BJ (cell line): ENCODE measurements at places on chromosomes 1 and 21. TPM values are rescaled to one million over a fixed set of nuclear protein-coding genes. Genes with fewer than 3 reads are reported as not detected.

GRCh38 chr21:29194847-29195246, 64.4 kb downstream of the MAP3K7CL start:
- no peak for DNase-seq

DNA sequence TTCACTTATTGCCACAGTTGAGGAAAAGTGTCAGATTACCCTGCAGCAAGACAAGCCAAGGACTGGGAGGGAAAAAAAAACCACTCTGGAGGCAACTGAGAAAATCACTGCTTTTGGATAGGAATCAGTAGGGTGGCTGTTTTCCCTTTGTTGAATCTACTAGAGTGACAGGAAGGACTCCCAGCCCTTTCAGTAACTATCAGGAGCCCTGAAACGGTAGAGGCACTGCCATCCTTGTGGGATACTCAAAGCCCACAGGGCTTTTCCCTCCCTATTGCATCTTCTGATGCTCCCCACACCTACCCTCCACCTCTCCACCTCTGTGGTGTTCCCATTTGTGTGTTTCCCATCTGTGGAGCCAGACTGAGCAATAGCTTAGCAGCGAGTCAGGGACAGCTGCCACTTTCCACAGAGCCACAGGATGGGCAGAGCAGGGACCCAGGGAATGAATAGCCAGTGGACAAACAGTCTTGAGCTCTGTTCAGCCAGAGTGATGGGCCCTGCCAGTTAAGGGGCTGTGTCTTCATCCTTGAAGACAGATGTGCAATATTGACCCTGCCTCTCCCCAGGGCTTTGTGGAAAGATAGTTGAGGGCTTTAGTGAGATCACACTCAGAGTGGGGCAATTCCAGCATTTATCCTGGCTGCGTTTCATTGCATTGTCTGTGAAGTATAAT, 13.9 kb downstream of the UBIAD1 start:
- DNase-seq = no peak

The LRRC39 gene
- polyA plus RNA-seq = 0.28 and 0.33 TPM in 2 replicates

DNA sequence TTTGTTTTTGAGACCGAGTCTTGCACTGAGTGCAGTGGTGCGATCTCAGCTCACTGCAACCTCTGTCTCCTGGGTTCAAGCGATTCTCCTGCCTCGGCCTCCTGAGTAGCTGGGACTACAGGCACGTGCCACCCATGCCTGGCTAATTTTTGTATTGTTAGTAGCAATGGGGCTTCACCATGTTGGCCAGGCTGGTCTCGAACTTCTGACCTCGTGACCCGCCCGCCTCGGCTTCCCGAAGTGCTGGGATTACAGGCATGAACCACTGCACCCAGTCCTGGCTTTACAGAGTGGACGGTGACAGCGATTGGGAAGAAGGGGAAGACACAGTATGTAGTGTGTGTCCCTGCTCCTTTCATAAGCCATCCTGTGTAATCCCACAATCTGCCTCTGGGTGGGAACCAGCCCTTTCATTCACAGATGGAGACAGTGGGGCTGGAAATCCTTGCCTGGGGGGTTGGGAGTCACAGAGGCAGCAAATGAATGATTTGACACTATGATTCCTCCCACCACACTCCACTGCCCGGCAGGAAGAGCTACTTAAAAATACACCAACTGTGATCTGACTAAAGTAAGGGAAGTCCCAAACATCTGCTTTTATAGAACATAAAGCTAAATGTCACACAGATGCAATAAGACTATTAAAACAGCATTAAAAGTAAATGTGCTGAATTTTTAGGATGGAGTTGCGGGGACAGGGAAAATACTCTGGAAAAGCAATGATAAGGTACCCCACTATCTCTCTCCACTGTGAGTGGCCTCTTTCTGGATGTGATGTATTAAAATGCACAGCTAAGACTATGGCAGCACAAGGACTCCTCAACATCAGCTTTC, 4.5 kb downstream of the PARP1 start:
- no peak for DNase-seq

- no peak for DNase-seq
Observed at GRCh38 chr1:14094611-14095400, 394.8 kb downstream of the PRDM2 start.

DNA sequence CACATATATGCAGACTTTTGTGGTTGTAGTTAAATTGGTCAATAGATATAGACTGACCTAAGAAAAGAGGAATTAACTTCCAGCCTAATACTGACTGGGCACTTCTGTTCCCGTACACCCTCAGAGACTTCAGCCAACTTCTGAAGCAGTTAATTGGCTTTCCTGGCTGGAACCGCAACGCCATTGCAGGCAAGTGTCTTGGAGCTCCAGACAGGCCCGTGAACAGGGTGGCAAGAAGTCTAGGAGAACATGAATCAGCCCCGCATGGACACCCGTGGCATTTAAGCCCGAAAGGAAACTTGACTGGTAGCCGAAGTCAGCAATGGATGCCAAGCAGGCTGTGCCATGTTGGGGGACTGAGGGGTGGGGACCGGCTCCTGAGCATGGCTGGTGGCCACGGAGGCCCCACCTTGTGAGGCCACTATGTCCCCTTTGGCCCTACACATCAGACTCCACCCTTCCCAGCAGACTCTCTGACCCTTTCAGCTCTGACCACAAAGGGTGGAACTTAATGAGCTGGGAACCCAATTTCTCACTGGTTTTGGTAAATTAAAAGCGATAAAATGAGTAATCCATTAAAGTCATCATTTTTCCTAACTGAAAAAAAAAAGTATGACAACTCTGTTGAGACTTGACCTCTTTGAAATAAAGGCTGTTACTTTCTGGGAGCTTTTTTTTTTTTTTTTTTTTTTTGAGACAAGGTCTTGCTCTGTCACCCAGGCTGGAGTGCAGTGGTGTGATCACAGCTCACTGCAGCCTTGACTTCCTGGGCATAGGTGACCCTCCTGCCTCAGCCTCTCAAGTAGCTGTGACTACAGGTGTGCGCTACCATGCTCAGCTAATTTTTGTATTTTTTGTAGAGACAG, 54.1 kb downstream of the RUNX1 start:
- DNase-seq = no peak

DNA sequence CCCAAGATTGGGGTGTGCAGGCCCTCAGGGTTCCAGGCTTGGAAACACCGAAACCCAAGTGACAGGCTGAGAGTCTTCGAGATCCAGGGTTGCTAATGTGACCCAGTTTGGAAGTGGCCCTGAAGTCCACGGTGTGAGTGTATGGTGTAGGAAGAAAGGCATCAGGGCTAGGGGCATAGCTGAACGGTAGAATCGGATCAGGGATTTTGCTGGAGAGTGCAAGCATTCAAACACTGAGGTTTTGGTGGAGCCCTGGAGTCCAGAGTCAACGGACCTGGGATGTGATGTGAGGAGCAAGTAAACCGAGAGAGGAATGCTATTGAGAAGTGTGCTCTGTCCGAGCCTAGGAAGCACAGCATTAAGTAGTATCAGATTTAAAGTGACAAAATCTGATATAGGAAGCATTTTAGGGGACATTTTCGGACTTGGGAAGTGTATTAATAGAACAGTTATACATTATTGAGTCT, 958 bp downstream of the NFYC start:
- DNase-seq = no peak

The CLIC4 gene
- 275 and 547 TPM in 2 replicates for polyA plus RNA-seq

- DNase-seq = no peak
Observed at GRCh38 chr1:209383907-209384709, 199.4 kb upstream of the CAMK1G start.

- DNase-seq = peak; percentile 1
Observed at GRCh38 chr1:114154963-114155322, 1.3 kb upstream of the SYT6 start.

- no peak for DNase-seq
Observed at GRCh38 chr1:32947669-32948389, 16.8 kb downstream of the RNF19B start.

GRCh38 chr1:30475201-30475600, 248.2 kb downstream of the MATN1 start:
- DNase-seq = no peak

DNA sequence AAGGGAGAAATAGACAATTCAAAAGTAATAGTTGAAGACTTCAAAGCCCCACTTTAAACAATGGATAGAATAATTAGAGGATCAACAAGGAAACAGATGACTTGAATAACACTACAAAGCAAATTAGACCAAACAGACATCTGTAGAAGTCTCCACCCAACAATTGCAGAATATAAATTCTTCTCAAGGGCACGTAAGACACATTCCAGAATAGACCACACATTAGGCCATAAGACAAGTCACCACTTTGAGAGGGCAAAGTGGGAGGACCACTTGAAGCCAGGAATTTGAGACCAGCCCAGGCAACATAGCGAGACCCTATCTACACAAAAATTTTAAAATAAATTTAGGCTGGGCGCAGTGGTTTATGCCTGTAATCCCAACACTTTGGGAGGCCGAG, 20.5 kb upstream of the RNF186 start:
- DNase-seq = peak; percentile 23

The RRP1 gene
- polyA plus RNA-seq = 7.3 and 14.4 TPM in 2 replicates

DNA sequence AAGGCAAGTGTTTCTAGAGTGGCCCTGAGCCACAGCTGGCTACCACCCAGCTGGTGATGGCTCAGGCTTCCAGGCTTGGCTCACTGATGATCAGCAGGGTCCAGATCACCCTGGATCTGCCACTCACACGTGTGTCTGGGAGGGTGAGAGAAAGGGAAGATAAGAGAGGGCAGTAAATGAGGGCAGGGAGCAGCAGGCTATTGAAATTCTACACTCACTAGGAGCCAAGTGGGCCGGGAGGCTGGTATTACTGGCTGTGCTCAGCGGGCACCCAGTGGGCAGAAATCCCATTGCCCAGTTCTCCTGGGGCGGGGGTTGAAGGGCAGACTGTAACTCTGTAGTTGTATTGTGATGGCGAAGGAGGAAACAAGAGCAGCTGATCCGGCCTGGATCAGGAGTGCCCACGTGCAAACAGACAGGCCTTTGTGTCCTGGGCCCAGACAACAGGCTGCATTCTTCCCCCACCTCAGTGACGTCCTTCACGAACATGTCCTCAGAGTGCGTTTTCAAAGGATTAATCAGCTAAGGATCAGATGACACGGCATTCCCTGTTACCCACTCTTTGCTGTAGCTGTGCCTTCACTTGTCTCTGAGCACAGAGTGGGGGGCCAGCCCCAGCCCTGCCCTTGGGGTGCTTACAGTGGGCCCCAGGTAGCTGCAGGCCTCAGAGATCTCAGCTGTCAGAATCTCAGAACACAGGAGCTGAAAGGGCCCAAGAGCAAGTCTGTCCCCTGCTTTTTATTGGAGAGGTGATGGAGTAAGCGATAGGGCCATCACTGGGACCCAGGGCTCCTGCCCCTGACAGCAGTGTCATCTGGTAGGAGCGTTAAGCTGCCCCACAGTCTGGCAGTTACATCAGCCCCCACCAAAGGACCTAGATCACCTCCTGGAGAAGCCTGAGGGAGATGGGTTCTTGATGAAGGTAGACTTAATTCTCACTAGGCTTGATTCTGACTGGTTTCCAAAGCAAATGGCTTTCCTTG, 60.5 kb downstream of the ATP1A1 start:
- no peak for DNase-seq

DNA sequence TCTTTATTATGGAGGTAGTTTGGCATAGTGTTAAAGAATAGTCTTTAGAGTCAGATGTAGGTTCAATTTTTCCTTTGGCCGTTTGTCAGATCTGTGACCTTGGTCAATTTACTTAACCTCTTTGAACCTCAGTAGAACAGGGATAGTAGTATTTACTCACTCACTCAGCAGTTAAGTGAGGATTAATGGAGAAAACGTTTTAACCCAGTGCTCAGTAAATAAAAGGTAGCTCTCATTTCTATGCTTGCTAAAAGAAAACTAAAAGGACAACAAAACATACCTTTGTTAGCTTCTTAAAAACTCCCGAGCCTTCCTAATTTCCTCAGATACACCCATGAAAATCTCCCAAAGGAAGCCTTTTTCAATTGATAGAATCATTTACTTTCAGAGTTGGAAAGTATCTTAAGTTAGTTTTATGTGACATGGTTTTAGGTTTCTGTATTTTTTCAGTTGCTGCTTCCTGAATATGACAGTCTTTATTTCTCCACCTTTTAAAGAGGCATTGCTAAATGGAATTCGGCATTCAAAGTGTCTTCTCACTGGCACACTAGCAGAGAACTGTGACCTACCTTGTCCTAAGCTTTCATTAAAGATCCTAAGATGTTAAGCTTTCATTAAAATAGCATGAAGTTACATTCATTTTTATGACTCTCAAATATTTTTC, 7.8 kb downstream of the ABCD3 start:
- no peak for DNase-seq

GRCh38 chr1:2539312-2539907, 9.3 kb upstream of the HES5 start:
- no peak for DNase-seq

GRCh38 chr1:186899577-186899976, 70.8 kb downstream of the PLA2G4A start:
- no peak for DNase-seq

- DNase-seq = no peak
Observed at GRCh38 chr1:153344718-153345025, 4.0 kb downstream of the PGLYRP4 start.

DNA sequence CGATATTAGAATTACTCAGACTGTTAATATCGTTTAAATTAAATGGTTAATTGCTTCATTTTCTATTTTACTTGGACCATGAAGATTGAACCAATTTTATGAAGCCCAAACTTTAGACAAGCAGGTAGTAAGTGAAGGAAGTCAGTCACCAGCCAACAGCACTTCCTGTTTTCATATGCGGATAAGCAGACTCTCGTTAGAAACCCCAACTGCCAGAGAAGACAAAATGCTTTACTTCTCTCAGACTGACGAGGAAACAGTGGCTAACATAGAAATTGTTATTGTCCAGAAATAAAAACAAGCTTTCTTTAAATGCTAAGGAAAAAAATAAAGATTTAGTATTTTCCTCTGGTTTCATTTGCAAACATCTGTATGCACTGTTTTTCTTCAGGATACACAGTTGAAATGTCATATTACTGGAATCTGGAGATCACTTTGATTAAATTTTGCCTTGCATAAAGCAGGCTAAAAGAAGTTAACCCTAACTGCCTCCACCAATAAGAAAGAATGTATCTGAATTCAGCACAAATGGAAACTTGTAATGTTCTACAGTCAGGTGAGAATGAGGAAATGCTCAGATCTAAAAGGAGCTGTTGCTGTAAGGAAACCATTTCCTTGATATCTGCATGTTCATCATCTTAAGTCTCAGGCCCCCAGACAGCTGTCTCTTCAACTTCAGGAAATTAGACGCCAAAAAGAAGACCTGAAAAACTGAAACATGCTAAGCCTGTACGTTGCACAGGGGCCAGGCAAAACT, 129.8 kb upstream of the SAMSN1 start:
- no peak for DNase-seq

The CHRM3 gene
- polyA plus RNA-seq = 0.72 and 0.78 TPM in 2 replicates

- DNase-seq = peak; percentile 32
Observed at GRCh38 chr1:234887016-234887900, 241.4 kb downstream of the TOMM20 start.
